ENCODE measurements at places on chromosomes 5 and 9.

GRCh38 chr5:6458833-6459232, 10.2 kb downstream of the UBE2QL1 start:
- DNase-seq = no peak

DNA sequence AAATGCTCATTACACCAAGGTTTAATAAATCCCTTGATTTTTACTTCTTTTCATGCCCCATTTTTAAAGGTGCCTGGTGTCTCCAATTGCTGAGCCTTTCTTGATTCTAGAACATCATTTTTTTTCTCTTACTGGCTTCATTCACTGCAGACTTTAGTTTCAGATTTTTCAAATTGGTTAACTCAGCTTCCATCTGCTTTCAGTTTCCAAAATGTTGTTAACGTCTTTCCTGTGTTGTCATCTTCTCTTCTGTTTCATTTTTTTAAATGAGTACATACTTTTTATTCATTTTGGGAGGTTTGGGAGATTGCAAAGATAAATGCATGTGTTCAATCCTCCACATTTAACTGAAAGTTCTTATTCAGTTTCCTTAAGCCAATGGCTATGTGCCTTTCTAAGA, 126.4 kb upstream of the CCNG1 start:
- DNase-seq = no peak

- no peak for DNase-seq
Measured at GRCh38 chr5:1698589-1699316, 100.9 kb downstream of the MRPL36 start.

- no peak for DNase-seq
Measured at GRCh38 chr5:34914671-34915138, 599 bp downstream of the RAD1 start.

DNA sequence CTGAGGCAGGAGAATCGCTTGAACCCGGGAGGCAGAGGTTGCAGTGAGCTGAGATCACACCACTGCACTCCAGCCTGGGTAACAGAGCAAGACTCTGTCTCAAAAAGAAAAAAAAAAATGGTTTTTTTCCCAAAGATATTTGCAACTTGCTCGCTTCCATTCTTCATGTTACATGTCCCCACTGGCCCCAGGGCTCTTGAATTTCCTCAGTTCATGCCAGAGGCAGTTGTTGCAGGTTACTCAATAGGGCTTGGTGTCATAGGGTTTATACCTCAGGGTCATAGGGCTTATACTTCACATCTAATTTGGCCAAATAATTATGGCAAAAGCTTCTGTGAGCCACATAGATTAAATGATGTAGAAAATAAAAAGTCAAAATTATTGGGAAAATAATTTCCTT, 44.1 kb upstream of the KCNV2 start:
- DNase-seq = no peak

DNA sequence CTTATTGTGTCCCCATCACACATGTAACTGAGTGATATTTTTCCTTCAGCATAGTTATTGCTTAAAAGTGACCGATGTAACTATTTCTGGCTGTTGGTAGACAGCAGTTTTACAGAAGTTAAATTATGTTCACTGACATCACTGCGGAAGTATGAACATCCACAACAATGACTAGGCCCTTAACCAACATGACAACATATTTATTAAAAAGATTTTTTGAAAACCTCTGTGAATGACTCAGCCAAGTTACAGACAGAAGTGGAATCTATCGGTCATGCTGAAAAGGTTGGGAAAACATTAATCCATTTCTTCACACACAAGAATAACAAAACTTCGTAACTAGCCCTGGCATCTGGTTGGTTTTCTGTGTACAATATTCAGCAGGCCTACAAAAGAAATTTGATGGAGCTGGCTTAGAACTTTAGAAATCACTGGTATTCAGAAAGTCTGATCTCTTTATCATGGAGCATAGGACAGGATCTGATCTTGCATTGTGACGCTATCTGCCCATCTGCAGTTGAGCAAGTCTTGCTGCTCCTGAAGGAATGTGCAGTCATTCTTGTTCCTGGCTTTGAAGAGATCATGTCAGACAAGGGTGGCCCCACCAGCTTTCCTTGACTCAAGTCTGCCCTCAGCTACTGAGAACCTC, 6.5 kb downstream of the GLIS3 start:
- no peak for DNase-seq

- no peak for DNase-seq
Measured at GRCh38 chr9:33818167-33818846, 1.3 kb downstream of the UBE2R2 start.

DNA sequence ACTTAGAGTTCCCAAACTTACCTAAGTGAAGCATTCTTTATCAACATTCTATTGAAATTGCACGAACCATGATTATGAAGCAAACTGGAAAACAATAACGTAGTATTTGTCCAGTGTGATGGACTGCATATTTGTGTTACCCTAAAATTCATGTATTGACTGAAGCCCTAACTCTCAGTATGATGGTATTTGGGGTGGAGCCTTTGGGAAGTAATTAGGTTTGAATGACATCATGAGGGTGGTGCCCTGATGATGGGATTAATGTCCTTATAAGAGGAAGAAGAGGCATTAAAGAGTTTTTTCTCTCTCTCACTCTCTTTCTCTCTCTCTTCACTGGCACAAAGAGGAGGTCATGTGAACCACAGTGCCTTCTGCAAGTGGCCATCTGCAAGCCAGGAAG, 365.4 kb upstream of the PTGER4 start:
- DNase-seq = no peak

DNA sequence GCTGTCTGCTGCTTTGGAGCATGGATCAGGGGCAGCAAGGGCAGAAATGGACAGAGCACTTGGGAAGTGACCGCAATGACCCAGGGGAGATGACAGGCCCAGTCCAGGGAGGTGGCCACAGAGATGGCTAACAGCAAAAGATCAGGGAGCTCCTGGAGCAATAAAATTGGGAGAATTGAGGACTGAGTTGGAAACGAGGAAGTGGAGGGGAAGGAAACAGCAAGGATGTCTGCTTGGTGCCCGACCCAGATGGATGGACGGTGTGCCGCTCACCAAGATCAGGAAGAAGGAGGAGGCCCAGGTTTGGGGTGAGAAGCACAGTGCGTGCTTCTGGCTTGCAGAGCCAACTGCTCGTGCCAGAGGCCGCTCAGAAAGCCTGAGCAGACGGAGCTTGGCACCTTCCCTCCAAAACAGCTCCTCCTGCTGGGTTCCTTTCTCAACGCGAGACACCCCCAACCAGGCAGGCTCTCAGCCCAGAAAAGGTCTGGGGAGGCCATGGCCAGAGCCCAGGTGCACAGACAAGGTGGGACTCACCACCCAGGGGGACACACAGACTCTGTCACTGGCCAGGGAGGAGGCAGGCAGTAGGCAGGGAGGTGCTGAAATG, 1.7 kb upstream of the SLC34A1 start:
- DNase-seq = no peak

GRCh38 chr9:4832786-4833579, 40.2 kb downstream of the RCL1 start:
- DNase-seq = no peak

DNA sequence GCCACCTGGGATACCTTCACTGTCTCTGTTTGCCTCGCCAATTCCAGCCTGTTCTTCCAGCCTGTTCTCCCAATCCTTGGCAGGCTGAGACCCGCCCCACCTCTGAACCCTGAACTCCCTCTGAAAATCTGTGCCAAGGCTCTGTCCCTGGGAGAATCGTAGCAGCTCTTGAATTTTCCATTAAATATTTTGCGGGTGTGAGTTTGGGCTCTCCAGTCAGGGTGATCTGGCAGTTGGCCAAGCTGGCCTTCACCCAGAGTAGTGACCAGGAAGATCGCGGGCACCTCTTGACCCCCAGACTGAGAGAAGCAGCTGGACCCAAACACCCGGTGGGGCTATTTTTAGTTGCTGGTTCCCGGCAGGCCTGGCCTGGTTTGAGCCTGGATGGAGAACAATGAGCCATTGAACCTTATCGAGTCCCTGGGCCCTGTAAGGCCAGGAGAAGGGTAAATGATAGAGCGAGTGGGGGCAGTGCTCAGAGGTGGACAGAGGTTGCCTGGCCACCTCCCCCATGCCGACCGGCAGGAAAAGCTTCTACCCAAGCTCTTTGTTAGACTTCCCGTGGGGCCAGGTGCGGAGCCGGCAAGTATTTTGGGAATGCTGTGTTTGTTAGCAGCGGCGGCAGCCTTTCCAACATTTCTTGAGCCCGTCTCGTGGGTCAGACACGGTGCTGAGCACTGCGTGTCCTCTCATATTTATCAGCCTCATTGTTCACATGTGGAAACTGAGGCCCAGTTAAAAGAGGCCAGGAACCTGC, 146.2 kb downstream of the RGS3 start:
- DNase-seq = no peak

- no peak for DNase-seq
Measured at GRCh38 chr5:108720391-108720790, 27.3 kb upstream of the FER start.

DNA sequence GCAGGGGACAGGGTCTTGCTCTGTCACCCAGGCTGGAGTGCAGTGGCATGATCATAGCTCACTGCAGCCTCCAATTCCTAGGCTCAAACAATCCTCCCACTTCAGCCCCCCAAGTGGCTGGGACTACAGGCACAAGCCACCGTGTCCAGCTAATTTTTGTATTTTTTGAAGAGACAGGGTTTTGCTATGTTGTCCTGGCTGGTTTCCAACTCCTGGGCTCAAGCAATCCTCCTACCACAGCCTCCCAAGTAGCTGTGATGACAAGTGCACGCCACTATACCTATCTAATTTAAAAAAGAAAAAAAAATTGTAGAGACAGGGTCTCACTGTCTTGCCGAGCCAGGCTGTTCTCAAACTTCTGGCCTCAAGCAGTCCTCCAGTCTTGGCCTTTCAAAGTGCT, 31.6 kb upstream of the LECT2 start:
- no peak for DNase-seq

DNA sequence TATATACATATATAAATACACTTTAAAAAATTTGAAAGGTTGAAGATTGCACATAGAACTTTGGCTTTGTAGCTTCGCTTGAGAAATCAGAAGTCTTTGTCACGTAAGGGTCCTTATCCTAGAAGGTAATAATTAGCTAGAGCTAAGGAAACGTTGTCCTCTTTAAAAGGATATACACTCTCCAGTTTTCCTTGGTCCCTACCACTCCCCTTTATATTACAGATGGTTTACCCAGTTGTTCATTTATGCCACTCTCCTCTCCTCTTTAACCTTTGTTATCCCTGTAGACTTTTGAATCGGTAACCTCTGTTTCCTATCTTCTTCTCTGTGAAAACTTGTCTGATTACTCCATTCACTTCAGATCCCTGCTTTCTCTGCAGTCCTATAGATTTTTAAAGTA, 1101.0 kb upstream of the SEMA6A start:
- no peak for DNase-seq

GRCh38 chr5:100306000-100306399, 229.2 kb upstream of the FAM174A start:
- no peak for DNase-seq

GRCh38 chr5:147949711-147950573, 43.6 kb upstream of the C5orf46 start:
- no peak for DNase-seq

DNA sequence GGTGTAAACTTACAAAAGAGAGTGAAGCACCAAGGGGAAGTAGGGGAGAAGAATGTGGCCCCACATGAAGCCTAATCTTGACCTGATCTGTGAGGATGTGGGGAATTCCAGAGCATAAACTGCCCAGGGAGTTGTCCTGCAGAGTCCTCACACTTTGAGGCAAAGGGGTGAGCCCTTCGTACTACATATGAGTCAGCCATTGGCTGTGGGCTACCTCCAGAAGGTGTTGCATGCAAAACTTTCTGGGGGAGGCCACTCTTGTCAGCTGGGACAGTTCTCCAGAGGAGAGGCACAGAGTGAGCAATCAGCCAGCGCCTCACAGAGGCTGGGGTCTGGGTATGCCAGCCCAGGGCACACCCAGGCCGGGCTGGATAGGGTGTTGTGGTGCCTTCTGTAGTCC, 98.1 kb upstream of the NMUR2 start:
- DNase-seq = no peak

DNA sequence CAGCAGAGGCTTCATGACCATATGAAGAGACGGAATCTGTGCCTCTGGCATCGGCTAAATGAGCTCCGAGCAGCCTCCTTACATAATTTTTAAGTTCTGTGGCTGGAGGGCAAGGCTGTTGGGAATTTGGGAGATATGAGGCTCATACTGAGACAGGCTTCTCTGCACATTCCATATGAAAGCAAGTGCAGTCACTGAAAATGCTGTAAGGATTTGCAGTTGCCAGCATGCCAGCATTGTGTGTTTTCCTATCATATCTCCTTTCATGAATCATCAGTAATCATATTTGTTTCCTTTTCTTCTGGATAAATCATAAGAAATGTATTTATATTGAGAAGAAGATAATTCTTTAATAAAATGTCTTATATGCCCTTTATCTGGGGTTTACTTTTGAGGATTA, 775.4 kb downstream of the SEMA5A start:
- DNase-seq = no peak

- DNase-seq = no peak
Measured at GRCh38 chr5:39399135-39400036, 25.4 kb downstream of the DAB2 start.

- DNase-seq = no peak
Measured at GRCh38 chr9:16484744-16485143, 385.7 kb downstream of the BNC2 start.

- DNase-seq = no peak
Measured at GRCh38 chr9:114602620-114603019, 8.5 kb upstream of the TMEM268 start.

DNA sequence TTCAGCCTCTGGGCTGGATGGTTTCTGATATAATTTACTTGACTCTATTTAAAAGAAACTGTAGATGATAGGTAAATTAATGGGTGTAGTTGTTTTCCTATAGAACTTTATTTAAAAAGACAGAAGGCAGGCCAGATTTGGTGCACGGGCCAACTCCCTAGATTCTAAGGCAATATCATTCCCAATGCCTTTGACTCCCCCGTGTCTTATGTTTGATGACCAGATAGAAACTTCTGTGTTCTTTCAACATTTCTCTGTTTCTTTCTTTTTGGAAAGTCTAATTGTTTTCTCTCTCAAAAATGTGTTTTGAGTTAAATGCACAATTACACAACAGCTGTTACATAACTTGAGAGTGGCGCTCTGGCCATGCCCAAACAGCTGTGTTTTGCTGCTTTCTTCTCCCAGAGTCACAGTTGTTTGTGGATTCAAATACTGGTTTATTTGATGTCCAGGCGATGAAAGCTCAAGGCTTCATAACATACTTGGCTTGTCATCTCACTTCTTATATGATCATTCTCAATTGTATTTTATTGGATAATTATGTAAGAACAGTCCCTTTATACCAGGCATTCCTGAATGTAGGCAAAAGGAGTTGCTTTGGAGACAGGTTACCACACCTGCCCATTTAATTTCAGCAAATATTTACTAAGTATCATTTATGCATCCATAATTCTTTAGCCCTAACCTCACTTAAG, 1.7 kb upstream of the ALDH1A1 start:
- no peak for DNase-seq

GRCh38 chr9:112764837-112765236, 14.3 kb downstream of the SNX30 start:
- no peak for DNase-seq

All from iPS DF 6.9 (cell line).